ENCODE measurements at places on chromosomes 7 and 10.

GRCh38 chr10:91944880-91945630 is 21.5 kb downstream of the BTAF1 start:
- no peak for DNase-seq

GRCh38 chr10:3067118-3067858 is at the start of gene PFKP:
Gene PFKP (plus strand): TSS chr10:3067548. CDS start chr10:3067596, 48 bp downstream.
- peak; percentile 35 for DNase-seq

- no peak for DNase-seq
Measured at GRCh38 chr7:26404189-26404996, 112.7 kb downstream of the SNX10 start.

DNA sequence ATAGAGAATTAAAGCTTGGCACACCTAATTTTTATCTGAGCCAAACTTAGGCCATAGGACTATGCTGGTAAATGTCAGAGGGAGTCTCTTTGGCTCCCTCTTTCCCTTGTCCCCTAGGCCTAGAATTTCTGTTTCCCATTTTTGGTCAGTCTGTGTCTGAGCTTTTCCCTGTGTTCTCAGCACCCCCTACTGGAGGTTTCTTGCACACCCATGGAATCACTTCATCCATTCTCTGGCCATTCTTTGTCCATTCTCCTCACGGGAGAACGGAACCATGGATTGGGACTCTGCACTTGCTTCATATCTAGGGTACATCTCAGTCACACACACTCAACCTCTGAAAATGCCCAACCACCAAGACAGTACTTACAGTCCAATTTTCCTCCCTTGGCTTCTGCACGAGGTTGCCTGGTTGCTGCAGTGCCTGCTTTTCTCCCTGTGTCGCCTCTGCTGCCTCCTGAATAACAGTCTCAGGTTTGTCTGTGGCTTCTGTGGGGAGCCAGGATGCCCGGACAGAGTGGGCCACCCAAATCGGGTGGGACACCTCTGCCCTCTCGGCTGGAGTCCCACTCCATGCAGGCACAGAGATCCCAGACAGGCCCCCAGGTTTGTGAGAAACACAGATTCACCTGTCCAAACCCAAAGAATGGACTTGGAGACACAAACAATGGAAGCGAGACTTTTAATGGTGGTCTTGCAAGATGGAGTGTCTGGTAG is 35.1 kb upstream of the DNAH11 start:
- DNase-seq = no peak

DNA sequence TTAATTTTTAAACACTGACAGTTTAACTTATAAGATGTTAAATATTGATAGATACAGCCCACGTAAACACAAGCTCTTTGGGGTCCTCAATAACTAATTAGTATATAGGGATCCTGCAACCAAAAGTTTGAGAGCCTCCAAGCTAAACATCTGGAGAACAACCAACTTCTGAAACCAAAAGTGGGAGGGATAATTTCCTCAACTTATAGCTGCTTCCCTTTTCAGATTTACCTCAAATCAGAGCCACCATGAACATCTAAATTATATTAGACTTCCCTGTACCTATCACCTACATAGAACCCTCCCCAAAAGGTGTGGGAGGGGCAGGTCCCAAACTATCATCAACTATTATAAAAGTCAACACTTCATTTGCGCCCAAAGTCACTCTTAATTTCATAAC is 8.6 kb downstream of the PSAP start:
- no peak for DNase-seq

DNA sequence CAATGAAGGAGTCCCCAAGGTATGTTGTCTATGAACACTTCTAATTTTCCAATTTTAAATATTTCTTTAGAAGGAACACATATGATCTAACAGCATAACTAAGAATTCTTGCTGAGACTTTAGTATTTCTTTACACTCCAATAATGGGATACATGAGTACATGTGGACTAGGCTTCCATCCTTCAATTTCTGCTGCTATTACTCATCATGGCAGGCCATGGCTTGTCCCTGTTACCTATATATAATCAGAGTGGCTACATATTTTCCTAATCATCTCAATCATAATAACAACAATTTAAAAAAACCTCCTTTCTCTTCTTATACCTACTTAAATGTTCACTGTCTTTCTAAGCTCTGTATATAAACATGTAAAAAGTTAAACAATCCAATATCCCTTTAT is 60.3 kb upstream of the TAC1 start:
- DNase-seq = no peak

DNA sequence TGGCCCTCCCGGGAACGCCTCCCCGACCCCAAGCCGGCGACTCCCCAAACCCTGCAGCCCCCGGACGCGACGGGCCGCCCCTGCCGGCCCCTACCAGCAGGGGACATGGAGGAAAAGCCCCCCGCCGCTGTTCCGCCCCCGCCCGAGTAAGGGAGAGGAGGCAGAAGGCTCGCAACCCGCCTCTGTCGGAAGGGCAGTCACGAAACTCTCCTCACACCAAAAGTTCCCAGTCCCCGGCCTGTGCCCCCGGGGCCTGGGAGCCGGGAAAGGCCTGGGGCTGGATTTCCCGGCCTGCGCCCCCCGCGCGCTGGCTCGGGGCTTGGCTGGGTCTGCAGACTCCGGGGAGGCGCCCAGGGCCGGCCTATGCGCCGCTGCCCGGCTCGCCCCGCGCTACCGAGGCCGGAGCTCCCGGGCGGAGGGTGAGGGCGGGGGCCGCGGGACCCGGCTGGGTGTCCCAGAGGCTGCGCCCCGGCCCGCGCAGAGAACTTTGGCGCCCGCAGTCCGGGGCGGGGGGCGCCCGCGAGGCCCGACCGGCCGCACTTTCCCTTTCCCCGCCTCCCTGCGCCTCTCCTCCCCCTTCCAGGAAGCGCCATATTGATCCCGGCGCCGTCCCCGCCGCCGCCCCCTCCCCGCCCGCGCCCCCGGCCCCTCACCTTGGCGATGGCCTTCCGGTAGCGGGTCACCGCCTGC is 728 bp downstream of the PARD3 start:
- no peak for DNase-seq

- no peak for DNase-seq
Measured at GRCh38 chr7:80145780-80146422, 11.3 kb downstream of the GNAI1 start.

DNA sequence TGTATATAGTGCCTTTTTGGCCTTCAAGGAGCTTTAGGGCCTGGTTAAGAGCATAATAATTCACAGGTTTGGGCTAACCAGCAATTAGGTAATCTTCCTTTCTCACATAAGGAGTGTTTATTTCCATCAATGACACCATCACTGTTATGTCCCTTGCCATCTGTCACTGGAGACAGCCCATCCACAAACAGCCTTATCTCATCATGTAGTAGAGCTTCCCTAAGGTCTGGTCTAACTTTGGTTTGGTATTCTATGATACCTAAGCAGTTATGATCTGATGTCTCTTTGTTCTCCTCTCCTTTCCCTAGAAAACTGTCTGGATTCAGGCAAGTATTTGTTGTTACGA is 26.4 kb downstream of the MAPK8 start:
- no peak for DNase-seq

DNA sequence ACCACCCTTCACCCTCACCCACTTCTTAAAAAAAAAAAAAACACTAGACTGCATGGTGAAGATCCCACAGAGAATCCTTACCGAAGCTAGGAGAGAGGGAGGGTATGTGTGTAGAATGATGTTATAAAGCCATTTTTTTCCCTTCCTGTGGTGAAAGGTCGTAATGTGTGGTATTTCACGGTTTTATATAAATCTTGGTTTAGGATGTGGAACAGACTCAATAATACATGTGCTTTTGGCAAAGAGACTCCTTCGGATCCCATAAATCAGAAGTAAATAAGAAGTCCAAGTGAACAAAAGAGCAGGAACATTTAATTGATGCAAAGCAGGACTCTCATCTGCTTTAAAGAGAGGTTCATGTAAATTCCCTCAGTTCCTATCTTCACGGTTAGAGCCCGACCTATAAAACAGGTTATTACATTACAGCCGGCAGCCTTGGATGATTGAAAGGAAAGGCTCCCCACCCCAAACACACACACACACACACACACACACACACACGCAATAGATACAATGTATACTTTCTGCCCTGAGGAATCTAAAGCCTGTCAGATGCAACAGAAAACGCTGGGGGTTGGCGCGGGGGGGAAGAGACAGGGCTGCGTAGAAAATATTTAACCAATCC is 8.8 kb downstream of the DLX5 start:
- no peak for DNase-seq

GRCh38 chr7:28036696-28037095 is 143.9 kb downstream of the JAZF1 start:
- DNase-seq = no peak

DNA sequence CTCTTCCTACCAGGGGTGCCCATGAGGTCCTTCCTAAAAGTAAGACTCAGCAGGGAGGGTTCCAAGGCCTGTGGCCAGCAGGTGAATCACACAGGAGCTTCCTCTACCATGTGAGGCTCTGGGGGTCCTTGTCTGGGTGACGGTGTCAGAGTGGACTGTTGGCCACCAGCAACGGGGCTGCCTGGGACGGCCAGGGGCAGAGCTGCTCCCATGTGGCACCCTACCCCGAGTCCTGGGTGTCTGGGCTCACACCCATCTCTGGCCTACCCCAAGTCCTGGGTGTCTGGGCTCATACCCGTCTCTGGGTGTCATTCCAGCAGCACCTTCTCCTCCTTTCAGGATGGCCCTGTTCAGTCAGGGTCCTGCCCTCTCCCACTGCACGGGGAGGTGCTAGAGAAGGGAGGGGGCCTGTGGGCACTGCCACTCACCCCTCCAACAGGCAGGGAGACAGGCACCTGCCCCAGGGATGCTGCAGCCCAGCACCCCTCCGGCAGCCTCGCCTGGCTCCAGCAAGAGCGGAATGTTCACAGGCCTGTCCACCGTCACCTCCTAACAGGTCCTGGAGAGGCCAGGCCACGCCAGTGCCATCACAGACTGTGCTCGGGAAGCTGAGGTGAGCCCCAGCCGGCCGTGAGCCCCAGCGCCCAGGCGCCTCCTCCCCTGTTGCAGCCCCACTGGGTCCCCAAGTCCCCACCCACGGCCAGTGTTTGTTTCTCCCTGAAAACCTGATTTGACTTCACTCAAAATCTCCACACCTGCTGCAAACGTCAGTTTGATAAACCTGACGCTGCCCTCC is 143.7 kb downstream of the PTPRN2 start:
- no peak for DNase-seq

DNA sequence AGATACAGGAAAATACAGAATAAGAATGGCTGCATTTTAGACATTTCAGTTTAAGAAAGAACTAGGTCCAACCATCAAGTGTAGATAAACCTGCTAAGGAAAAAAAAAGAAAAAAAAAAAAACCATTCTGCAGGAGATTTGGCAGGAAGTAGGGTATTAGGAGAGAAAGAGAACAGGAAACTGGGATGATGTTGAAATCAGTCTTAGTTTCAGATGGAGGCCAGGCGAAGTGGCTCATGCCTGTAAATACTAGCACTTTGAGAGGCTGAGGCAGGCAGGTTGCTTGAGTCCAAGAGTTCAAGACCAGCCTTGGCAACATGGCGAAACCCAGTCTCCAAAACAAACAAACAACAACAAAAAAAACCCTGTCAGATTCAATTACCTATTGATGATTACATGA is 120.2 kb downstream of the RAB11FIP2 start:
- no peak for DNase-seq

DNA sequence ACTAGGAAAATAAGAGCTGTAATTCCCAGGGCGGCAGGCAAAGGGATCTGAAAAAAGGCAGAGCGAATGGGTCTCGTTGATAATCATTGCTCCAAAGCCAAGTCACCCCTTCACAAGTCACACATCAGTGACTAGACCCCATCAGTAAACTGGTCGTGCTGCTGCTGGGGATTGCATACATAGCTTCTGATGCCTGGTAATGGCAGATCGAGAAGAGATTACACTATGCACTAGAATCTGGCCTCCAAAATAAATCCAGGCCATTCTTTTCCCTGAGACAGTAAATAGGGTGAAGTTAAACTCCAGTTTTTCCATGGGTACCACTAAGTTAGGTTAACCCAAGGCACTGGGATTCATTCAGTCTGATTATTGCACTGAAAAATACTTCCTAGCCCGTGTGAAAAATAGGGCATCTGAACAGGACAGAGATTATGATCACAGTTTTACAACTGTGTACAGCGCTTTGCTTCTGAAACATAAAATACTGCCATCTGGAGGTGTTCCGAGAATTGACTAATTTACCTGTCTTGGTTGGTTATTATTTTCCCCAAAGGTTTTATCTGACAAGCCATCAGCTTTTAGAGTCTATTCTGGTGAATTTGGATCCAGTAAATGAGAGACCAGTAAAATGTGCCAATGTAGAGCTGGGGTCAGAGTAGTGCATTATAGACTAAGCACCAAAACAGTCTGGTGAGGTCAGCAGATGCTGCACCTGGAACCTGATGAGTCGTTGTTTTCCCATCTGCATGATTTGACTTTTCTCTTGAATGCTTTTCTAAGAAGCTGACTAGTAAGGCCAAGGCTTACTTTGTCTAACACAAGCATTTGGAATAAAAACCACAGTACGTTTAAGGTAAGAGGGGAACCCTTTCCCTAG is 82.9 kb upstream of the AFAP1L2 start:
- DNase-seq = no peak

DNA sequence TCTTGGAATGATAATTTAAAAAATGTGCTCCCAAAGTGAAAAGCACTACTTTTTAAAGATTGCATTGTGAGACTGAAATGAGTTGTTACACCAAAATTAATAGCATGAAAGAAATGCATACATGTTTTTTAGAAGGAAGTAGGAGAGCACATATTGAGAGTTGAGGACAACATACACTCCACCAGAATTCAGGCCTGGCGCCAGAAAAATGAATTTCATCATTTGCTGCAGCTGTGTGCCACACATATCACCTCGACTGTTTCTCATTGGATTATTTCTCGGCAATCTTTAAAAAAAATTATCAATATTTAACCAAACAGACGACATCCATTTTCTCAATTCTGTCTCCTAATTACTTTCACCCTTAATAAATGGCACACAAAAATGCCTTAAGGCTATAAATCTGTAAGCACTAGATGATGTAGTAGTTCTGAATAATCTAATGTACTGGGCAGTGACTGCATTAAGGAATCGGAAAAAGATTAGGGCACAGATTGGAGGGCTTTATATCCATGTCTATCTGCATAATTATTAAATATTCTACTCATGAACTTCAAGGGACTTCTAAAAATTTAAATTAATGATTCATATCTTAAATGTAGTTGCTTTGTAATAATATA is 590.4 kb downstream of the NXPH1 start:
- DNase-seq = no peak

GRCh38 chr7:84336303-84336702 is 141.7 kb upstream of the SEMA3A start:
- no peak for DNase-seq

DNA sequence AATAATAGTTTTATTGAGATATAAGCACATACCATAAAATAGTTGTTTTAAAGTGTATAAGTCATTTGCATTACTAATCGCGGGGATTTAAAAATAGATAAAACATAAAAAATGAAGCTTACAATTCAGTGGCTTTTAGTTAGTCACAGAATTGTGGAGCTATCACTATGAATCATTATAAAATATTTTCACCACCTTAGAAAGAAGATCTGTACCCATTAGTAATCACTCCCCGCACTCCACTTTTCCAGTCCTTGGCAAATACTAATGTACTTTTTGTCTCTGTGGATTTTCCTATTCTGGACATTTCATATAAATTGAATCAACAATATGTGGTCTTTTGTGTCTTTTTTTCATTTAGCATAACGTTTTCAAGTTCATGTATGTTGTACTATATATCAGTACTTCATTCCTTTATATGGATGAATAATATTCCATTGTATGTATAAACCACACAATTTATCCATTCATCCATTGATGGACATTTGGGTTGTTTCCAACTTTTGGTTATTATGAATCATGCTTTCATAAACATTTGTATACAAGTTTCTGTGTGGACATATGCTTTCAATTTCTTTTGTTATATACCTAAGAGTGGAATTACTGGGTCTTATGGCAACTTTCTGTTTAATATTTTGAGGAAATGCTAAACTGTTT is 162.5 kb downstream of the MAGI2 start:
- no peak for DNase-seq

- DNase-seq = no peak
Measured at GRCh38 chr10:35577926-35578617, 27.1 kb upstream of the GJD4 start.

Data from CD4-positive, alpha-beta T cell (primary cell).